Mesendoderm (in vitro differentiated cells): ENCODE measurements at places on chromosomes 1 and 21.

DNA sequence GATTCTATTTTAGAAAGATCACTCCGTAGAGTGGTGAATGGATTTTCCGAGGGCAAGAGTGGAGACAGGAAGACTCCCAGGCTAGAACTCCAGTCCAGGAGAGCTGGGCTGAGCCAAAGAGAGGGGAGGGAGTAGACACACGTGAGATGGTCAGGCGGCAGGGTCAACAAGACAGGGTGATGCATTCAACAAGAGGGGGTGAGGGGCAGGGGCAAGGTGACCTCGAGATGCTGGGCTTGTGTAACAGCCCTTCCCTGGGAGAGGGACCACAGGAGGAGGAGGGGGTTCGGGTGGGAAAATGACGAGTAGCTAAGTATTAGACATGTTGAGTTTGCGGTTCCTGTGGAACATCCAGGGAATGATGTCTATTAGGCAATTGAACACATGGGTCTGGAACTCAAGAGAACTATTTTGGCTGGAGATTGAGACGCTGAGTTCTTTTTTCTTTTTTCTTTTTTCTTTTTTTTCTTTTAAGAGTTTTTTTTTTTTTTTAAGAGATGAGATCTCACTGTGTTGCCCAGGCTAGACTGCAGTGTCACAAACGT, 13.3 kb downstream of the RSPO1 start:
- no peak for DNase-seq

DNA sequence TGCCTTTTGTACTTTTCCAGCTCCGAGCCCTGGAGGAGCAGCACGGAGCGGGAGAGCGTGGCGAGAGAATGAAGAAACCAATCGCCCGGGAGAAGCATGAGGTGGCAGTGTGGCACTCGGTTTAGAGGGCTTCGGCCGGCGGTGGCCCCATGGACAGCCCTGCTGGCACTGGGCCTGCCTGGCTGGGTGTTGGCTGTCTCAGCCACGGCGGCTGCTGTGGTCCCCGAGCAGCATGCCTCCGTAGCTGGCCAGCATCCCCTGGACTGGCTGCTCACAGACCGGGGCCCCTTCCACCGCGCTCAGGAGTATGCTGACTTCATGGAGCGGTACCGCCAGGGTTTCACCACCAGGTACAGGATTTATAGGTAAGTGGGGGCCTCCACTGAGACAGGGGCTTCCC, 59.0 kb downstream of the BRINP2 start:
- DNase-seq = no peak

GRCh38 chr1:86957221-86957620, 42.8 kb downstream of the HS2ST1 start:
- DNase-seq = no peak

DNA sequence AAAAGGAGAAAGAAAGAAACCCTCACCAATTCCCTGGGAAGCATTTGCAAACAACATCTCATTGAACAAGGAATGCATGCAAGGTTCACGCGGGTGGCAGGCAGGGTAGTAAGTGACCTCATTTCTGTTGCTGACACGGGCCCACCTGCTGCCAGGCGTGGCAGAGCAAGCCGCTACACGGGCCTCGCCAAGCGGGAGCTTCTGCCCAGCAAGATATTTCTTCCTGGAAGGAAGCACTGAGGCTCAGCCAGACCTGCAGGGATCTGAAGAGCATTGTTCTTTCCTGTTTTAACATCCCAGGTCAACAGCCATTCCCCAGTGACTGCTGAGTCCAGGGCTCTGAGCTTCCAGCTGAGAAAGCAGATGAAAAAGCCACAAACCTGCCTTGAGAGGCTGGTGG, 91.9 kb upstream of the IGSF21 start:
- DNase-seq = no peak

- DNase-seq = no peak
Measured at GRCh38 chr1:26598890-26599289, 69.3 kb downstream of the RPS6KA1 start.

GRCh38 chr1:30300669-30301068, 422.7 kb downstream of the MATN1 start:
- peak; percentile 91 for DNase-seq

DNA sequence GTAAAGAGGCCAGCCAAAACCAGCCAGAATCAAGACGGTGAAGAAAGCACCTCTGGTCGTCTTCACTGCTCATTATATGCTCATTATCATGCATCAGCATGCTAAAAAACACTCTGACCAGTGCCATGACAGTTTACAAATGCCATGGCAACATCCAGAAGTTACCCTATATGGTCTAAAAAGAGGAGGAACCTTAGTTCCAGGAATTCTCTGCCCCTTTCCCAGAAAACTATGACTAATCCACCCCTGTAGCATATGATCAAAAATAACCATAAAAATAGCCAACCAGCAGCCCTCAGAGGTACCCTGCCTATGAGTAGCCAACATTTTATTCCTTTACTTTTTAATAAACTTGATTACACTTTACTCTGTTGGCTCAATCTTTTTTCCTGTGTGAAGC, 34.2 kb upstream of the PBX1 start:
- DNase-seq = no peak

DNA sequence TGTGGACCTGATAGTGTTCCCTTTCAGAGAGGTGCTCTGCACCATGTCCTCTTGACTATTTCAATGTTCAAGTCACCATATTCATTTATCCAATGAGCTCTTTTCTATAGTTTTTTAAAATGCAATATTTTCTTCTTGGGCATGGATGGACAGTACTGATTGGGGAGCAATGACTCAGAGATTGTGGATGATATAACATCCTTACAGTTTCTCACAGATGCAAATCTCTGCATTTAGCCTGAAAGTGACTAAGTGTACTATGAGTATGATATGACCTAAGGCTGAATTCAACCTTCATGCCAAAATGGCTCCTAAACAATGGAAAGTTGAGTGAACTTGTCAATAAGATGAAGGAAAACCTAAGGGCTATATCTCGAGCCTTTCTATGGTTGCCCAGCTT, 36.5 kb downstream of the C4BPA start:
- no peak for DNase-seq

DNA sequence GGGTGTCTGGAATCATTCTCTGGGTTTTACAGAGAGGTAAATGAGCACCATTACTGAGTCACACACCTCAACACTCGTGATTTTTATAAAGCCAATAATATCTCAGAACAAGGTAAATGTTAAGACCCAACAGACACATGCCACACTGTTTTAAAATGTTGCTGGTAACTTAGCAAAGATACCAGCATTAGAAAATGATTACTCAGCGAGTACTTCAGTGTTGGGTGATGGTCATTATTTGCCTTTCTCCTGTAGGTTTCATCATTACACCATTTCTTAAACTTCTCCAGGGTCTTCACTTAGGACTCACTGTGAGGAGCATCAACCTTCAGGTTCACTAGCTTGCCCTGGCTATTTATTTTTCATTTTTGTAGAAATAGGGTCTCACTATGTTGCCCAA, 6.9 kb upstream of the C4BPB start:
- DNase-seq = no peak

DNA sequence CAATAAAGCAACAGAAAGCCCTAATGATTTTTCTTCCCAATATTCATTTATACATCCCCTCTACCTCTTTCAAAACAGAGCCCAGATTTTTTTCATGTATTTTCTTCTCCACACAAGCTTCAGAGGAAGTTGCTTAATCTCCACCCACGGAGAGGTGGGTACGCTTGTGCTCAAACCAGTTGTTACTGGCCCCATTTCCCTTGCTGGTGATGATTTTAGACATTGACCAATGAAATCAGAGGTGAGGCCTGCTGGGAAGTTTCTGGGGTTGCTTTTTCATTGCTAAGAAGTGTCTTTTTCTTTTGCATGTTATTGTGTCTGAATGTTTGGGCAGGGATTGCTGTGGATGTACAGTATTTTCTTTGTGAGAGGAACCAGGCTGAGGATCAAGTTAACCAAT, 448.1 kb upstream of the B3GALT2 start:
- DNase-seq = no peak

DNA sequence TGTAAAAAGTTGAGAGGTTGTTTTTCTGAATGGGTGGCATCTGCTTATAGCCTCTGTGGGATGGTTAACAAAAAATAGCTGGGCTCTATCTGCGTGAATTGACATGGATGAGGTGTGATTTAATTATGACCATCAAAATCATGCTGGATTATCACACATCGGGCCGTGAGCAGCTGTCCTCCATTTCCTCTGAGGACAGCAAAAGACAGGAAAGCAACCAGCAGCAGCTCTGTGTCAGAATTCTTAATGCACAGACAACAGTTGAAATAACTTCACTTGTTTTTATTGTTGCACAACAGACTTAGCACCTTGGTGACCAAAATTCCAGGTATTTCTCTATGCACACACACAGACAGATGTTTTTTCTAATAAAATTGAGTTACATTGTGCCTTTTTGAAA, 54.5 kb upstream of the LAPTM5 start:
- DNase-seq = no peak

DNA sequence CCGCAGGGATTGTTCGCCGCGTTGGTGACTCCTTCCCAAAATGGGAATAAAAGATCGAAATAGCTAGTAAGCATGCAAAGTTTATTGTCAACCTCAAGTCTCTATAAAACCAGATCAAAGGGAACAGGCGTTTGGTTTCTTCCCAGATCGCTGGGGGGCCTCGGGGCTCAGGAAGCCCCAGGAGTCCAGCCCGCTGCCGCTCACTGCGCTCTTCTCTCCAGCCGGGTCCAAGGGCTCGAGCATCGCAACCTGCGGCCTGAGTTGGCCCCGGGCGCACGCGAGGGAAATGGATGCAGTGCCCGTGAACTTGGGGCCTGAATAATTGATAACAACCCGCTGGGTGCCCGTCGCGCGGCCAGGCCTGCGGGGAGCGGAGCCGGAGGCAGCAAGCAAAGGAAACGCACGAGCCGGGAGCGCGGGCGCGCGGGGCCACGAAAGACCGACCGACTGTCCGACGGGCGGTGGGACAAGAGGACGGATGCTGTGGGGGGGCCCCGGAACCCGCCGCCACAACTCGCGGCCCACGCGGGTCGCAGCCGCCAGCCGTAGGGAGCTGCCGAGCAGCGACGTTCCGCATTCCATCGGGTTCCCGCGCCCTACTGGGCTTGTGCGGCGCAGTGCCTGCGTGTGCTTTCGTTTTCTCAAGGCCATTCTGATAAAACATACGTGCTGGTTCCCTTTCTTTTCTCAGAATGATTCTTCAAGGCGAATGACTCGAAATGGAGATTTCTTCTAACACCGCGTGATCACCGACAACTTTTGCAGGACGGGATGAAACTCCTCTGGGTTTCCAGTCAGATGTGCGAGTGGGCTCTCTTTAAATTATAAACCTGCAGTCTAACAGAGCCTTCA, 14.0 kb upstream of the ALX3 start:
- DNase-seq = no peak

GRCh38 chr1:2082064-2082463, 31.9 kb downstream of the PRKCZ start:
- DNase-seq = no peak

DNA sequence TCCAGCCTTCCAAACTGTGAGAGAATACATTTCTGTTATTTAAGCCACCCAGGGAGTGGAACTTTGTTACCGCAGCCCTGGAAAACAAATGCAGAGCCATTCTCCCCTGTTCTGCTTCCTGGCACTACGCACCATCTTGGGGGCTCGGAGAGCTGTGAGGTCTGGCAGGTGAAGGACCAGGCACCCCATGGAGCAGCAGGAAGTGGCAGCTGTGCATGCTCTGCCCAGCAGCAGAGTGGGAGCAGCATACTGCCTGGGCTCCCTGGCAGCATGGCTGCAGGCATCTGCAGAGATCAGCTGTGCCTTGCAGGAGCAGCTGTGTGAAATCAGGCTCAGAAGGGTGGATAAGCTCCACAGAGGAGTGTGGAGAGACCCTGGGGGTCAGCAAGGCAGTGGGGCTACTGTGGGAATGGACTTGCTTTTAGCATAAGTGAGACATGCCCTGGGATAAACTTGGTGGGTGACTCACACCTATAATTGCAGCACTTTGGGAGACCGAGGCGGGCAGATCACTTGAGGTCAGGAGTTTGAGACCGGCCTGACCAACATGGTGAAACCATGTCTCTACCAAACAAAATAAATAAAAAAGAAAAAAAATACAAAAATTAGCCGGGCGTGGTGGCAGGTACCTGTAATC, 17.7 kb upstream of the ZSCAN20 start:
- peak; percentile 29 for DNase-seq

GRCh38 chr1:7250176-7250575, 464.9 kb downstream of the CAMTA1 start:
- no peak for DNase-seq

- no peak for DNase-seq
Measured at GRCh38 chr21:32102426-32102825, 176.4 kb downstream of the MIS18A start.

DNA sequence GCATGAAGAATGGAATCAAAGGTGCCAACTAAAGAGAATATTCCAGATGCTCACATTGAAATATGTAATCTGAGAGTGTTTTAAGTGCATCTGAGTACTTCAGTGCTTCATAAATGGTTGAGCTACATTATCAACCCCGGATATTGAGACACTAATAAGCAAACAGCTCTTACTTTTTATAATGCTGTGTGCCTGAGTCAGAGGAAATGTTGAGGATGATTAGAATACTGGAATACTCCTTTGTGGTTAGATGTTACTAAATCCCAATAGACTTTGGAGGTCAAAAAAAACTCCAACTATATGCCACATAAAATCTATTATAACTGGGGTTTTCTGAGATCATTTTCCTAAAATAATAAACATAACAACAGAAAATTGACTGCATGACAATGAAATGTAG, 12.5 kb upstream of the KCNA3 start:
- no peak for DNase-seq

DNA sequence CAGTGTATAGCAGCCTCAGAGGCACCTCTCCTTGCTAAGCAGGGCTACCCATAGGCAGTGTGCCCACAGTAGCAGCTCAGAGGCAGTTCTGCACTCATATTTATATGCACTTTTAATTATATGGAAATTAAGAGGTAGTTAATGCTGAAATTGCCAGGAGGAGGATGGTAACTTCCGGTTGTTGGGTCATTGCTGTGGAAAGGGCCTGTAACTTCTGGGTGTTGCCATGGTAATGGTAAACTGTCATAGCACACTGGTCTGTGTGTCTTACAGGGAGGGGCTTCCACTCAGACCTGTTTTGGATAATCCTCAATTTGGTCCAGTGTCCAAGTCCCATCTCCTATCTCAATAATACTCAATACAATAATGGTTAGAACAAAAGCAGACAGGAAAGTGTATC, 7.6 kb downstream of the CFH start:
- DNase-seq = peak; percentile 32

GRCh38 chr1:150089846-150090520, 22.4 kb downstream of the VPS45 start:
- no peak for DNase-seq

DNA sequence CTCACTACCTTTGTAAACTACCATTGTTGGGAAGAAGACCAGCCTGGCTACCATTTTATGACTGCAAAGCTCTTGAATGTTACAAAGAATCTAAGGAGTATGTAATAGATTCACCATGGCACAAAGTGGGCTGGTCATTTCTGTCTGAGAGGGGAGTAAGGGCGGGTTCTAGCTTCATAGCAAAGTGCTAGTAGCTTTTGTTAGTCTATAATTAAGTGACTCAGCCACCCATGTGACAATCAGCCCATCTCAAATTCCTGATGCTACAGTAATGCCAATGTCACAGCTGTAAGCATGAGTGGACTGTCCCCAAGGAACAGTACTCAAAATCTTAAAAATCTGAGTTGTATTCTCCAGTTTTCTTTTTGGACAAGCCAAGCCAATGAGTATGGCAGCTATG, 15.4 kb upstream of the OTUD3 start:
- DNase-seq = peak; percentile 50

- DNase-seq = no peak
Measured at GRCh38 chr1:185816460-185816859, 82.3 kb downstream of the HMCN1 start.
